HT-29 (cell line): ENCODE measurements at places on chromosomes 12 and 14. TPM values are rescaled to one million over a fixed set of nuclear protein-coding genes. Genes with fewer than 3 reads are reported as not detected.

GRCh38 chr12:94122591-94122990 lies 25.8 kb upstream of the PLXNC1 start:
- DNase-seq, result no peak

The AMN gene
- total RNA-seq, result 2.5 and 9.2 TPM in 2 replicates

The RIPK3 gene
- total RNA-seq, result 20.7 and 24.9 TPM in 2 replicates

- no peak for DNase-seq
Observed at GRCh38 chr12:132354211-132354981, 25.0 kb upstream of the GALNT9 start.

DNA sequence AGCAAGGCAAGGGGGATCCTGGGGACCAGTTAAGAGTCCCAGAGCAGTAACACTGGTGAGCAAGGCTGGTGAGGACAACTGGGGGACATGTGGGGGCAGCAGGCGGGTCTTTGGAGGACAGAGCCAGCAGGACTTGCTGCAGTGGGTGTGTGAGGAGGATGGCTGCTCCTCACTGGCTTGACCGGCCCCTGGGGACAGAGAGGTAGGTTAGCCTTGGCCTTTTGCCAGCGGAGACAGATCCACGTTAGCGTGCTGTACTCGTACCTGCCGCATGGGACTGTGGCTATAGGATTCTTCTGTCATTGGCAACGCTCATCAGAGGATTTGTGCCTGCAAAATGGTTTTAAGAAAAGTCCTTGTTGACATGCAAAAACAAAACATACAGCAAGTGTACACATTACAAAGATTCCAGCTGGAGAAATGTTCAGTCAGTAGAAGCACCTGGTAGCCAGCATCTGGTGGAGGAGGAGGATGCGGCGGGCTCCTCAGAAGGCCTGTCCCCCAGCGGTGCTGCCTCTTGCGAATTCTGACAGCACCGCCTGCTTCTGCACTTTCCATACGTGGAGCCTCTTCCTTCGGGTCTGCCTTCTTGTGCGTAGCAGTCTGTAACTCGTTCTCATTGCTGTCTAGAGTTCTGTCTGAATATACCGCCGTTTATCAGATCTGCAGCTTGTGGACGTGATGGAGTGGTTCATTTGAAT lies 91.3 kb downstream of the EP400 start:
- no peak for DNase-seq

GRCh38 chr12:77837876-77838291 lies 7.2 kb downstream of the NAV3 start:
- no peak for DNase-seq

- no peak for DNase-seq
Observed at GRCh38 chr12:112319395-112319794, 62.8 kb downstream of the HECTD4 start.

GRCh38 chr12:26431211-26431610 lies 235.8 kb downstream of the SSPN start:
- DNase-seq, result no peak

GRCh38 chr14:50339178-50339804 lies 27.2 kb downstream of the DMAC2L start:
- DNase-seq, result no peak

The HOXC12 gene
- 0.05 TPM in 1 of 2 replicates, not detected in the other for total RNA-seq

The EML5 gene
- under 0.01 and 0.63 TPM in 2 replicates for total RNA-seq

GRCh38 chr12:8048906-8049305 lies 16.4 kb downstream of the FOXJ2 start:
- DNase-seq, result no peak

- DNase-seq, result peak; percentile 41
Observed at GRCh38 chr12:69405566-69405865, 46.0 kb downstream of the YEATS4 start.

The TOMM20L gene
- total RNA-seq, result not detected in 2 replicates

DNA sequence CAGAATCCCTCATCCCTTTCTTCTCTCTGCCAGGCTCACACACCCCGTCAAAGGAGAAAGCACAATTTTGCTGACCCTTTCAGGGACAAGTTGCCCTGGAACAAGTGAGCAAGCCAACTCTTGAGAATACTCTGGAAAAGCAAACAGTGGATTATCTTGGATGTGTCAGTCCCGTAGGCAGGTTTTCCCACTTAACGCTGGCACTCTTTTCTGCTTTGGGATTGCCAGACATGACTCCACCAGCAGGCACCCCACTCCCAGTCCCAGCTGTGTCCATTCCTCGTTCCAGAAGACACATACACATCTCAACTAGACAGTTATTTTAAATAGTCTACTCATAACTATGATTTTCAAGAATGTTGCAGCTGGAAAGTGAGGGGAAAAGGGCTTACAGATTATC lies 145.5 kb upstream of the CDKN3 start:
- DNase-seq, result peak; percentile 46

- DNase-seq, result peak; percentile 1
Observed at GRCh38 chr14:78933948-78934524, 763.9 kb downstream of the NRXN3 start.

- no peak for DNase-seq
Observed at GRCh38 chr14:83096092-83096491, 1562.4 kb upstream of the SEL1L start.

The KRT3 gene
- not detected in 2 replicates for total RNA-seq

DNA sequence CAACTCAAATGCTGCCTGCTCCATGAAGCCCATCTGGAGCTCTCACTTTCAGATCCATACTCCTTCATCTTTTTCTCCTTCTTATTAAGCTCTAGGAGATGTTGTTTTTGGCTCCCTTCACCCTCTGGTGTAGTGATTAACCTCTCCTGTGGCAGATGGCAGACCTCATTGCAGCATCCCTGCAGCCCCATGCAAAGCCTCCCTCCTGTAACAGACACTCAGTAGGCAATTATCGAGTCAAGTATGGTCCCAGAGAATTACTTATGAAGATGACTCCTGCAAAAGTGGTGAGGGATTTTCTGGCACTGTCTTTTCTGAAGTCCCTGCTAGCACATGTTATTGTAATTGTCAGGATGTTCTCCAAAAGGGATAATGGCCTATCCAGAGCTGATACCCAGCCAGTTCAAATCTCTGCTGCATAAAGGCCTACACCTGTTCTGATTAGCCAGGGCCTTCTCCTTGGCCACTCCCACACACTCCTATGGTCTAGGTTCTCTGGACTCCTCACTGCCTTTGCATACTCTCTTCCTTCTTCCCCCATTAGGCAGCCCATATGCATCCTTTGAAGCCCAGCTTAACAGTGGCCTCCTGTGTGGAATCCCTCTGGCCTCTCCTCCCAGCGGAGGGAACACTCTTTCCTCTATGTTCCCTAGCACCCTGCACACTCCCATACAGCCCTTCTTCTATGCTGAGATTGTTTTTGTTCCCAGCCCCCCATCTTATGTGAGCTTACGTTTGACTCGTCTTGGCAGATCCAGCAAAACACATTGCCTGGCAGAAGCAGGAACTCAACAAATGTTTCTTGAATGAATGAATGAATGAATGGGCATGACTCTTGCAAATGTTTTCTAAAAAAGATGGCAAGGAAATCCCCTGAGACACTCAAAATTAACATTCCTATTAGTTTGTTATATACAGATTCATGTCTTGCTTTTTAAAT lies 43.9 kb upstream of the MDM1 start:
- DNase-seq, result no peak

DNA sequence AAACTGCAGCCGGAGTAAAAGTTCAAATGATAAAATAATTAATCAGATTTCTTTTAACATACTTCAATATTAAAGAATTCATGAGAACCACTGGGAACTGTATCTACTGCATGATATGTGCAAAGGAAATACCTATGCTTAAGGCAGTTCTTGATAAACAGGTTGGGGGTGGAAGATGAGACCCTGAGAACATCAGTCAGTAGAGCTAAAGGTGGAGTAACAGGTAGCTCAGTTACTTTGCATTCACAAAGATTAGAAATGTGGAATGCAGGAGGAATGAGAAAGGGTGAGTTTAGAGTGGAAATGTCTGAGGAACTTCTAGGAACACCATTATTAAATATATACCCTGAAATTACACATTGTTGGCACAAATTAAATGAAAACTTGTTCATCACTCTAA lies 78.6 kb downstream of the COX16 start:
- DNase-seq, result no peak

GRCh38 chr12:98232753-98233390 lies 282.5 kb upstream of the TMPO start:
- DNase-seq, result no peak

The GPR65 gene
- total RNA-seq, result not detected in 2 replicates

The RNASE3 gene
- total RNA-seq, result not detected in 2 replicates
